ENCODE measurements at places on chromosomes 1 and 21. TPM values are rescaled to one million over a fixed set of nuclear protein-coding genes. Genes with fewer than 3 reads are reported as not detected.

DNA sequence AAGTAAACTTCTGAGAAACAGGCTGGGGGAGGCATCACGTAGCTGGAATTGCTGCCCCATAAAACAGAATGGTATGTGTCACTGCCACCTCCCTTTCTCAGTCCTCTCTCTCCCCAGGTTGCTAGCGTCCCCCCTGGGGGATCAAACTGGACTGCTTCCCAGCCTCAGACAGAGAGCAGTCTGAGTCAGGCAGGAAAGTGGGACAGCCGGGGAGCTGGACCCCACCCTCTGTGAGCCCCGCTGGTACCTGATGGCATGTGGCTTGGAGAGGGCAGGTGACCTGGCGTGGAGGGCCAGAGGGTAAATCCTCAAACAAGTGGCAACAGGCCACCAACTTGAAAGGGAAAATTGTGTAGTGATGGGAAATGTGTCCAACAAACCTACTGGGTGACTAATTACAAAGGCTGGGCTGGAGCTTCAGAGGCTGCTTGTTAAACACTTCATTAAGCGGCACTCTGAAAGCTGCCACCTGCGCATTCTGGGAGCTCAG lies 1.0 kb upstream of the SFN start:
- DNase-seq: no peak

DNA sequence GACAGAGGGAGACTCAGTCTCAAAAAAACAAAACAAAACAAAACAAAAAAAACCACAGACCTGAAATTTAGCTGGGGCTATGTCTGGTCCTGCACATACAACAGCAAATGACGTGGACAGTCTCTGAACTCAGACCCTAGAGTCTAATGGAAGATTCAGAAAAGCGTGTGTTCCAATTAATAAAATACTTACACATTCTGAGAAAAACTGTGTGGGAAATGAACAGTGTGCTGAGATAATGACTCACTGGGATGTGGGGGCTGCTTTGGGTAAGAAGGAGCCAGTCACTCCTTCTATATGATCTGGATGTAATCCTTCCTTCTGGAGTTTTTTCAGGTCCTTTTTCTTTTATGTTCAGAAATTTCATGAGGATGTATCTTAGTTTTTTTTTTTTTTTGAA lies 29.4 kb downstream of the CLDN14 start:
- no peak for DNase-seq

GRCh38 chr21:16870103-16870502 lies 642.7 kb upstream of the CXADR start:
- no peak for DNase-seq

Gene LCE2B
- not detected for total RNA-seq

Gene LEFTY1
- 86.0 TPM for total RNA-seq

Gene CFH
- total RNA-seq: 13.0 TPM

Gene FALEC
- not detected for total RNA-seq

GRCh38 chr1:3501856-3502640 lies 47.6 kb downstream of the ARHGEF16 start:
- peak; percentile 21 for DNase-seq

Gene LYST
- total RNA-seq: 22.8 TPM

DNA sequence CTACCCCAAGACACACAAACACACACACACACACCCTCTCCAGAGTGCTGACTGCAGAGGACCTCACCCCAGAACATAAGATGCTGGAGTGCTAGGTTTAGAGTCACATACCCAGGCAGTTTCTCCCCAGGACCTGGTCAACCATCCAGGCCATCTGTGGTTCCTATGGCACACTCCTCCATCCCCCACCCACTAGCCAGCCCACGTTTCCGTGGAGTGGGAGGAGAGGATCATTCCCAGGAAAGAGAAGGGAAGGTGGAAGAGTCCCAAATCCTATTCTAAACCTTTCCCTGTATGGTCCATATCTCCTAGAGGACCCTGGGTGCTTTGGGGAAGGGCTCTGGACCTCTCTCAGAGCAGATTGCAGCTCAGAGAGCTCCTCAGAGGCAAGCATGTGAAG lies 1.1 kb downstream of the KCNJ9 start:
- no peak for DNase-seq

- DNase-seq: no peak
Observed at GRCh38 chr1:156670791-156671190, 6.4 kb downstream of the NES start.

DNA sequence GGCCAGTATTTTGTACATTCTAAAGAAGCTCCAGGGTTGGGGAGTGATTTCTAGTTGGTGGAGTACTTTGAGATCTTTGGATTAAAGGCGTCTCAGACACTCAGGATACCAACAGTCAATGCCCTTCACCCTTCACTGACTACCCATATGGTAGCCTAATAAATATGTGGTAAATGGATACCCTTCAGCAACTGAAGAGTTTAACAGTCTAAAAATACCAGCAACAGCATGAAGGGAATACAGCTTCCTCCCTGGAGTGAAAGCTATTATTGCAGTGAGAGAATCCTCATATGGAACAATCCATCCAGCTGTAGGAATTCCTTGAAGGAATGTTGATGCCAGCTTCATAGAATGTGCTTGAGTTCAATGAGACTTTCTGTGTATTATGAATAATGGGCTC lies 26.8 kb downstream of the DNAJC11 start:
- no peak for DNase-seq

Measured in transverse colon (tissue), 4 donors.